ENCODE measurements at places on chromosomes 1 and 21.

DNA sequence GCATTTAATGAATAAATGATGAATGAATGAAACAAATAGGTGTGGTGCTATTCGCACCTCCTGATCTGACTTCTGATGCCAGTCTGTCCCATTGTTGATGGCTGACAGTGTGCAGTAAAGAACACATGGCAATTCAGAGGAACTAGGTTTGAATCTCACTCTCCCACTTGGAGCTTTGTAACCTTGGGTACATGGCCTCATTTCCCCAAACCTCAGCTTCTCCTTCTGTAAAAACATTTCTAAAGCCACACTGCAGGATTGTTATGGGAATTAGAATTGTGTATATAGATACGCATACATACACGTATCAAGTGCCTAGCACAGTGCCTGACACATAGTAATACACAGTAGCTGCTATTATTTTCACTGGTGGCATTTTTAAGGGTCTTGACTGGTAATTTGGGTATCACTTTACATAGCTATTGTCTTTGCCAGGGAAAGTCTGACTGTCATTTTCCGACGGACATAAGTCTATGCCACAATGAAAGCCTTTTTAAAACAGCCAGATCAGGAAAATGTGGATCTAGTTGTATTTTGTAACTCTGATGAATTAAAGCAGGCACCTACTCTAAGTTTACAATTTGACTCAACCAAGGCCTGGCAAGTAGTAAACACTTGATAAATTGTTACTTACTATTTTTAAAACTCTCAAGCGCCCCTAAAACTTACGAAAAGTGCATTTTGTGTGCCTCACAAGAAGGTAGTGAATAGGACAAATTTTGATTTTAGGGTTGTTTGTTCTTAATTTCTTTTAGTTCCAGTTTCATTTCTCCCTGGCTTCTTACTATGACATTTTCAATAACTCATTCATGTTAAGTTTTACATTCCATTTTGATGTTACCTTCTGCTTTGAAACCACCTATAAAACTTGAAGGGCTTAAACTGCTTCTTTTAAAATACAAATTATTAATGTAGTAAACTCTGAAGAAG is 164.4 kb downstream of the SDCCAG8 start:
- no peak for DNase-seq

GRCh38 chr1:151710187-151710840 is 6.3 kb downstream of the CELF3 start:
- DNase-seq: peak; percentile 38

DNA sequence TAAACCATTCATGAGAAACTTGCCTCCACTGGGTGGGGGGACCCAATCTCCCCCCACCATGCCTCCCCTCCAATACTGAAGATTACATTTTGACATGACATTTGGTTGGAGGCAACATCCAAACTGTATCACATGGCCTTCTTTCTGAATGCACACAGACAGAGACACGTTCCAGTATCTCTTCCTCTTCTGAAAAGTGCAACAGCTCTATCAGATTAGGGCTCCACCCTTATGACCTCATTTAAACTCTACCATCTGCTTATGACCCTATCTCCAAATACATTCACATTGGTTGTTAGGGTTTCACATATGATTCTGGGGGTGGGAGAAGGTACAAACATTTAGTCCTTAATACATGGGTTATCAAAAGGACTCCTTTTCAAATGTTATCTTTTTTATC is 481.8 kb upstream of the NFIA start:
- DNase-seq: no peak

- no peak for DNase-seq
These were observed 125.8 kb upstream of the AJAP1 start for GRCh38 chr1:4528590-4528989.

- DNase-seq: peak; percentile 53
These were observed 33.2 kb downstream of the CAMSAP2 start for GRCh38 chr1:200771625-200772555.

DNA sequence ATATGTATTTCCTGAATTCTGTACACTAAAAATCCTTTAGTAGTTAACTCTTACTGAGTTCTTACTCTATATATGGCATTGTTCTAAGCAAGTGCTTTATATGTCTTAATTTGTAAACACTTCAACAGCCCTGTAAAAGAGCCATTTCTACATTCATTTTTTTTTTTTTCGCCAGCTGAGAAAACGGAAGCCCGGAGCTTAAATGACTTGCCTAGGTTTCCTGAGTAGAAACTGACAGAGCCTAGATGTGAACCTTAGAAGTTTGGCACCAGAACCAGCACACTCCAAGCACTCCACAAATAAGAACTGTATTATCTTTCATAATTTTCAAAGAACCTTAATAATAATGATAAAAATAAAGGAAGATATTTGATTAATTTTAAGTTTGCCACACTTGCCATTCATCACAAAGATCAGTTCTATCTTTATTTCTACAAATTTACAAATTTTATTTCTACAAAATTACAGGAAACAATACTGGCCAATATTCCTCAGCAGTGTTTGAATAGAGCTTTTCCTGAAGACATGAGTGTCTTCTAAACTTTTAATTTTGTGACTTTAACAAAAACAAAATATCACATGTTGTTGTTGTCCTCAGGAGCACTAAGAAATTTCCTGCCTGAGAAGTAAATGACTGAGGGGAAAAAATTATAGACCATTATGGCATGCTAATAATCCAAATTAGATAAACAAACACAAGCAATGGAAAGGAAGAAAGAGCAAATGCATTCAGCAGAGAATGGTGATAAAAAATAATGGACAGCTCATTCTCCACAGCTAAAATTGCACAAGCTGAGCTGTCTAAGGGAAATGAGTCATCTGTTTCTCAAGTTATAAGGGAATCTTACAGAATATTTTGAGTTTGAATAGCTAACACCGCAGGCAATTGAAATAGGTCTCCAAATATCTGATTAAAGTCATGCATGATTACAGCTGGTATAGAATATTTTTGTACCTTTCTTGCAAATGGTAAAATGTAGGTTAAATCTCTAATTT is 71.2 kb downstream of the DPYD start:
- DNase-seq: peak; percentile 47

- no peak for DNase-seq
These were observed 20.5 kb upstream of the NPHP4 start for GRCh38 chr1:6012529-6013318.

- DNase-seq: no peak
These were observed 81.1 kb downstream of the OLFM3 start for GRCh38 chr1:101915597-101915996.

GRCh38 chr1:217605390-217605789 is 25.5 kb downstream of the GPATCH2 start:
- DNase-seq: no peak

GRCh38 chr1:210248341-210248740 is 15.7 kb downstream of the SERTAD4 start:
- DNase-seq: no peak

- DNase-seq: no peak
These were observed 52.3 kb downstream of the GRIK3 start for GRCh38 chr1:36981771-36982622.

DNA sequence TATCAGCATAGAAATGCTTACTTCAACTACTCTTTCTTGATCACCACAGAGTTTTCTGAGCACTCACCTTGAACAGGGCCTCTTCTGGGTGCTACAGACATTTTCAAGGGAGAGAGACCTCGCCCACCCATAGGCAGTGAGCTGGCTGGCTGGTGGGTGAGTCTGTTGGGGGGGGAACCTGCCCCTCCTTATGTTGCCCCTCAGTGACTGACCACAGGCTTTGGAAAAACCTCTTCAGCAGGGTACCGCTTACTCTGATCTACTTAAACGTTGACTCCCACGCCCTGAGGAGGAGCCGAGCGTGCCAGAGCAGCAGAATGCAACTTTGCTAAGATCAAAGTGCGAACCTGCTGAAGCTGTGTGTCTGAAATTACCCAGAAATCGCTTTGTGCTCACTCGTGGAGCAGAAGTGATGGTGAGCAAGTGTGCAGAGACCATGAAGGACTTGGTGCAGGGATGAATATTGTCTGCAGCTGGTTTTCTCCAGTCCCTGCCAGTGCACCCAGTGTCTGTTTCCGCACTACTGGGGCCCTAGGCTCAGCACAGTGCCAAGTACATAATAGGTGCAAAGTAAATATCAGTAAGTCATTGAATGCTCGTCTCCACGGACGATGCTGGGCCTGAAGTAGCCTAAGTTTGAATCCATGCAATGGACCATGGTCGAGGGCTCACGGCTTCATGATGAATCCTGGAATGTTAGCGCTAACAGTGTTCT is 158.7 kb upstream of the IRF2BP2 start:
- no peak for DNase-seq

- no peak for DNase-seq
These were observed 154.3 kb upstream of the USP24 start for GRCh38 chr1:55369474-55369873.

DNA sequence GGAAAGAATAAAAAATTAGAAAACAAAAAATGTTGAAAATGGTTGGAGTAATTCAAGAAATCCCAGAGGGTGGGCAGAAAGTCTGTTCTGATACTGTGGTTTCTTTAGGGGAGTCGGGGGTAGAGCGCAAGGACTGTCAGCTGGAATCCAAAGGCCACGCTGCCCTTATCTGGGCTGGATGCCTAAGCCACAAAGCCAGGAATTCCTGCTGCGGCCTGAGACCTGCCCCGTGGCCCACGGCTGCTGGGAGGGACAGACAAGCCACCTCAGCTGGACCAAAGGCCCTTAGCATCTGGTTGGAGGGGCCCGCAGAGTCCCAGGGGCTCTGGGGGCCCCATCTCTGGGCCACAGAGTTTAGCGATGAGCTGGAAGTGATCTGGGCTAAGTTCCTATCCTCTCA is 60.2 kb downstream of the DMRTB1 start:
- no peak for DNase-seq

DNA sequence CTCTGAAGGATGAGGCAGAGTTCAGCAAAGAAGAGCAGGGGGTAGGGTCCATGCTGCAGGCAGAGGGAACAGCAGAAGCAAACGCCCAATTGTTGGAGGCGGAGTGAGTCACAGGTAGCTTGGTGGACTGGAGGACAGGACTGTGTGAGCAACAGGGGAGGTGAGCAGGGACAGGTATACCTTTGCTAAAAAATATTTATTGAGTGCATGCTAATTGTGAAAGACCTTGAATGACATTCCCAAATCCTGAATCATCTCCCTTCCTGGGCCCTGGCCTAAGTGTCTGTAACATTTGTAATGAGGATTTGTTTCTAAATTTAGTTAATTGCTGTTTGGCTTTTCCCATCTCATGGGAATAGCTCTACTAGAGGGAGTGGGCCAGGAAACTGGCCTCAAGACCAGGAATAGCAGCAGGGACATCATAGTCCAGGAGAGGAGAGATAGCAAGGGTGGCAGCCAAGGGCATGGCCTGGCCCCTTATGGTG is 123.7 kb downstream of the FOXD2 start:
- no peak for DNase-seq

GRCh38 chr1:10001016-10001665 is 4.1 kb downstream of the RBP7 start:
- DNase-seq: no peak

DNA sequence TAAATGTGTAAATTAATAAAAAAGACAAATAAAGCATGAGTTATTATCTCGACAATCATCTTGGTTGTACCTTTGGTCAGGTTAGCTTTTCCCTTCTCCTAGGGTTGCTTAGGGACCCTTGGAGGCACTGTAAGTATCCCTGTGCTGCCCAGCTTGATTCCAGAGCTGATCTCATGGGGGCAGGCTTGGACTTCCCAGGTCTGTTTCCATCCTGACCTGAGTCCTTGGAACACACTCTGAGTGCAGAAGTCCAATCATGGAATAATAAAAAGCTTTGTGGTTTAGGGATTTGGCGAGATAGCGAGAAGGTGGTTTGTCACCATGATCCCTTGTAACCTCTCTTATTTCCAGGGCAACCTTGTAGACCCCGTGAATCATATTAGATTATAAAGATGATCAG is 18.7 kb upstream of the PAPPA2 start:
- DNase-seq: no peak

- no peak for DNase-seq
These were observed 6.9 kb upstream of the C1orf216 start for GRCh38 chr1:35725596-35725995.

DNA sequence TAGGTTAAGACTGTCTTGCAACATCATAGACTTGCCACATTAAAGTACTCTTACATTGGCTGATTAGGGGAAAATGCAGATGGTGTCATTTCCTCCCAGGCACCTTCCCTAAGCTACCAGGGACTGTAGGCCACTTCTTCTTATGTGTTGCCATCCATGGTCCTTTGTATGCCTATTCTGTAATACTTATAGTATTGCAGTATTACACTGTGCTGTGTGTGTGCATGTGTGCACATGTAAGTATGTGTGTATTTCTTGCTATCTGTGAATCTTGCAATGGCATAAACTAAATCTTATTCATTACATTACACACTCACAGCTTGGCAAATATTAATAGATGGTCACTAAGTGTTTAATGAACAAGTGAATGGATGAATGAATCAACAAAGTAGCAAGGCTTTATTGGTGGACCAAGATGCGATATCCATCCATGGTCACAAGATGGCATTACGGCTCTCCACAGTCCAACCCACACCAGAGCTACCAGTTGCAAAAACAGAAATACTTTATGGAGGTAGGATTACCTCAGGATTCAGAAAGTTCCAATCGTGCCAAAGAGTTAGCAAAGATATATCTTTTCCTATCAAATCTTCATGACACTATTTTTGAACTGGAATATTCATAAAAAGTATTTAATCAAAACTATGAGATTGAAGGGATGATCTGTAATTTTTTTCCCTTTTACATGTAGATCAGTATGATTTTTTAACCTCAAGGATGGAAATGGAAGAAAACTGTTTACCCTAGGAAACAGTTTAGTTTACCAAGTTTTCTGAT is 160.2 kb downstream of the DENND1B start:
- DNase-seq: peak; percentile 26

GRCh38 chr1:226688056-226688748 is 50.9 kb downstream of the ITPKB start:
- DNase-seq: no peak

DNA sequence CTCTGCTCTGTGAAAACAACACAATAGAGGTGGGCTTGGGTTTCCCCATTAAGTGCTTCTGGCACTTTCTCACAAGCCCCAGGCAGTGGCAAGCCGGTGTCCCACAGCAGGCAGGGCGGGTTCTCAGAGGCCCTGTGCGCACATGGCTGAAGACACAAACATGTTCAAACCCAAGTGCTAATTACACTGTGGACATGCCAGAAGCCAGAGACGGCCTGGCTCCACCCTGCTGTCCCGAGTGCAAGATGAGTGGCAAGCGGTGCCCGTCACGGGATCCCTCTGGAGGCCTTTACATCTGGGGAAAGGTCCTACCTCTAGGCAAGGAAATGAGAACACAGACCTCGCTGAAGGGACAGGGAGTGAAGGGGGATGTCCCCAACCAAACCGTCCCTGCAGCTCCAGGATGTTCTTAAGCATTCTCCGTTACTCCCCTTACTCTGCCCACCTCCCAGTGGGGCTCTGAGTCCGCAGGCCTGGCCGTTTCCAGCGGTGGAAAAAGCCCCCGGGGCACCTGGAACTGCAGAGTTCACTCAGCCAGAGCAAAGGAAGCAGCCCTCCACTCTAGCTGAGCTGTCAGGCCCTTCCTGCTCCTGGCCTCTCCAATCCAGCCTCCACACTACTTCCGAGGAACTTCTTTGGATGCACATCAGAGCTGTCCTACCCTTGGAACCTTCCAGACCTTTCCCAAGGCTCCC is 57.4 kb downstream of the SLC66A1 start:
- no peak for DNase-seq

- DNase-seq: no peak
These were observed 73.1 kb downstream of the VPS13D start for GRCh38 chr1:12302798-12303447.

Measured in urothelium cell line (cell line).